ENCODE measurements at places on chromosomes 3 and 15. TPM values are rescaled to one million over a fixed set of nuclear protein-coding genes. Genes with fewer than 3 reads are reported as not detected.

DLL4 gene
- 0.36 TPM for total RNA-seq

CCR4 gene
- total RNA-seq: 0.12 TPM

TTC23 gene
- total RNA-seq: 1.9 TPM

DNA sequence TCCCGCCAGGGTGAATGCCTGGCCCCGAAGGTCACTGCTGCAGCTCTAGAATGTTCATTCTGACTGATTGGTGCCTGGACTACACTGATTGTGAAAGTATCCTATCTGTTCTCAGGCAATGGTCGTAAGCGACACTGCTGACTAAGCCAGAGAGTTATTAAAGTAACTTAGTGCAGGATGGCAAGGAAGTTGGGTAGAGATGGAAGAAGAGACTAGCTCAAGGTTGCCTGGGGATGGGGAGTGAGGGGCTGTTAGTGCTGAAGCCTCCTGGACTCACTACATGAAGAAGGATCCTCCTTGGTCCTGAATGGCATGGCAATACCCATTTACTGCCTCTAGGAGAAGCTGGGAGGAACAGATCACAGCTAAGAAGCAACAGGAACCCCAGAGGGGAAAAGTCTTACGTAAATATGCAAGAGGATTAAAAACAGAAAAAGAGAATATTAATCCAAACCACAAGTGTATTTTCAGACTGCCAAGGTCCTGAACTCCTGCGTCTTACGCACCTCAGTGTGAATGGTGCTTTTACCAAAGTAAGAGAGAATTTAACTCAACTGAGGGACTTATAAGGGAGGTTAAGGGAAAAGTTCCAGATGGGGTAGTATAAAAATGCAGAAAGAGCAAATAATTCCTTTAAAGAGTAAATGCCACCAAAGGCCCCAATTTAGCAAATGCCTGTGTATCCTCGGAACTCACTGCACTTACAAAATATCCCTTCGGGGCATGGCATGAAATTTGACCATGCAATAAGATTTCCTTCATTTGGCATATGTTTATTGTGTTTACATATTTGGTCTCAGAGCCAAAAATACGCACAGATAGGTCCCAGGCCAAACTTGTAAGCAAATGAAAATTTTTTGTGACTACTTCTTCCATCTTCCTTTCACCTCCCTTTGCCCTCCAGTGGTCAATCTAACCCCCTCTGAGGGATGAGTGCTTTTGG is 64.0 kb upstream of the DGKG start:
- DNase-seq: no peak

DNA sequence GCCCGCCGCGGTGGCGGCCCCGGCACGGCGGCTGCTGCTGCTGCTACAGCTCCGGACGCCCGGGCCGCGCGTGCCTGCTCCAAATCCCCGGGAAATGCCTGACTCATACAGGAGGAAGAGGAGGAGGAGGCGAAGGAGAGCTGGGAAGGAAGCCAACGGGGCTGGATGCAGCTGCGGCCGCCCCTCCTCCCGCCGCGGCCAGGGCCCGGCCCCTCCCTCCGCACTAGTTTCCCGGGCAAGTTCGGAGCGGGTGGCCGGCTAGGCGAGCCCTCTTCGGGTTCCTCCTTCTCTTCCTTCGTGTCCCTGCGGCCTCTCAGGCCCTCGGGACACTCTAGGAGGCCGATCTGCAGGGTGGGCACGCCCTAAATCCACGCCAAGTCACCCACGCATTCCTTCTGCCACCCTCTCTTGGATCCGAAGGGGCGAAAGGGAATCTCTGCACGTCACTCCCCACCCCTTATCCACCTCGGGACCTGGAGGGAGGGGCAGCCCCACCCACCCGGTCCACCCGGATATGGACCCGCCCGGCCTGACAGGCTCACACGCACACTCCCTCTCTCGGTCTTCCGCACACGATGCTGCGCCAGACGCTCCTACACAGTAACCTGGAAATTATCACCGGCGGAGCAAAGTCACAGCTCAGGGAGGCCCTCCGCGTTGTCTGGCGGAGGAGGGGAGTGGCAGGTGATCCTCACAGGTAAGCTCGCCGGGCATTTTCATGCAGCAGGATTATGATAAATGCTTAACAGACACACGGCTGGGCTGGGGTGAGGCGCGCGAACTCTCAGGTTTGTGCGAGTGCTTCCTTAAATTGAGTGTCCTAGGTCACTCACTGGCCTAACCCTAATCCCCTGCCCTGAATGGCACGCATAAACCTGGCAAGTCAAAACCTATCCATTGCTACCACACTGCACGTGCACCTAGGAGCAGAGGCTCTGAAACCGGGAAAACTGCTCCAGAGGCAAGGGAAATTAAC is at the start of the genes OSBPL10 and ZNF860:
Gene OSBPL10 (minus strand): TSS at position 57 of the 976 bp plus-strand sequence. CDS start 83 bp downstream, outside the sequence.
Gene ZNF860 (plus strand): TSS at position 545 of the 976 bp plus-strand sequence. CDS start 7,330 bp downstream, outside the sequence.
- peak; percentile 75 for DNase-seq

- peak; percentile 43 for DNase-seq
These were observed 1.0 kb downstream of the SHOX2 start for GRCh38 chr3:158105119-158105709.

DNA sequence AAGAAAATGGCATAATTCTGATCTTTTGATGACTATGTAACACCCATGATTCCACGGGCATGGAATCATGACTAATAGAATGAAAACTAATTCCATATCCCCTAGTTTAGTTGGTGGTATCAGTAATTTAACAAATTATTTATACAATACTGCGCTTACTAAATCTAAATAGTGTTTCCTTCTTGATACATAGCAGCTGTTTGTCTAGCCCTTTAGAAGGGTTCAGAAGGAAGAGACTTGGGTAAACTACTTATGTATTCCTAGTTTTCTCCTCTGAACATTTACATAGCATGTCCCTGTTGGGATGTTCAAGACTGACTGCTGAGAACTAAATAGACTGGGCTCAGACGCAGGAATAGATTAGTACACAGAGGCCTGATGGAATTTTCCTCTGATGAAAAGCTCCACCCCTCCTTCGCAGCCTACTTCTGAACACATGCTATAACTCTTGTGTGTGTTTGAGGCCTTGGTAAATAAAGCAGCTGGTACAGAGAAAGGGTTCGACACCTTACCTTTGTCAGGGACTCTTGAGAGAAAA is 330.6 kb upstream of the LMCD1 start:
- no peak for DNase-seq

- no peak for DNase-seq
These were observed 45.6 kb upstream of the NDUFB4 start for GRCh38 chr3:120550546-120550945.

DNA sequence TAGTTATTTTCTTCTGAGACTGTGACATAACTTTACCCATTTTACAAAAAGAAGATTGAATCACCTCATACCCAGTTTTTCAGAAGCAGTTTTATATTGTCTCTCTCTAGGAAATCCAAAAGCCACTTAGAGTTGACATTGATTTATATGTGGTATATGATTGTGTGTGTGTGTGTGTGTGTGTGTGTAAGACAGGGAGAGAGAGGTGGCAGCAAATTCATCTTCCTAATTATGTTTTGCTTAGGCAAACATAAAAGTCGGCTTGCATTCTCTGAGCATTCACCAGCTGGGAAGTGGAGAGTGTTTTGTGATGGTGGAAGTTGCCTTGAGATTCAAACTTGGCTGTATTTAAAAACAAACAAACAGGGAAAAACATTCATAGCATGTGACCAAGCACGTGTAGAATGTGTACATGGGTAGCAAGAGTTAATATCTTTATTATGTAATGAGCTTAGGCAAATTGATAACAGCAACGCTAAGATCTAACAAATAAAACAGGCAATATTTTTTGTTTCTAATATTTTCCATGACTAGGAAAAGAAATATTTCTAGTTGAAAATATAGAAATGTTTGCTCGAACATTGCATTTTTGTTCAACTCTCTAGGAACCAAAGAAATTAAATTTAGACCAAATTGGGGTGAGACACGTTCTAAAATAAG is 64.4 kb upstream of the IGF1R start:
- no peak for DNase-seq

- no peak for DNase-seq
These were observed 89.0 kb downstream of the WDR76 start for GRCh38 chr15:43915631-43916325.

Data from B cell (primary cell).